ENCODE measurements at places on chromosomes 3 and 15.
A peak's percentile ranks its signal among the peaks of the same experiment; 100 is the strongest.

- DNase-seq = no peak
These were observed 144.2 kb upstream of the ABHD17C start for GRCh38 chr15:80550908-80551260.

- no peak for DNase-seq
These were observed 4.1 kb downstream of the XCR1 start for GRCh38 chr3:46022909-46023785.

GRCh38 chr15:58431221-58432149 lies at the start of gene LIPC:
Gene LIPC (plus strand): TSS chr15:58431991. CDS start chr15:58432033, 42 bp downstream.
- DNase-seq = no peak

- DNase-seq = no peak
These were observed 22.7 kb downstream of the CORO2B start for GRCh38 chr15:68601206-68602197.

- DNase-seq = no peak
These were observed 153.7 kb upstream of the HES1 start for GRCh38 chr3:193982258-193982659.

GRCh38 chr15:69576035-69576526 lies 123.5 kb downstream of the RPLP1 start:
- DNase-seq = peak; percentile 74

DNA sequence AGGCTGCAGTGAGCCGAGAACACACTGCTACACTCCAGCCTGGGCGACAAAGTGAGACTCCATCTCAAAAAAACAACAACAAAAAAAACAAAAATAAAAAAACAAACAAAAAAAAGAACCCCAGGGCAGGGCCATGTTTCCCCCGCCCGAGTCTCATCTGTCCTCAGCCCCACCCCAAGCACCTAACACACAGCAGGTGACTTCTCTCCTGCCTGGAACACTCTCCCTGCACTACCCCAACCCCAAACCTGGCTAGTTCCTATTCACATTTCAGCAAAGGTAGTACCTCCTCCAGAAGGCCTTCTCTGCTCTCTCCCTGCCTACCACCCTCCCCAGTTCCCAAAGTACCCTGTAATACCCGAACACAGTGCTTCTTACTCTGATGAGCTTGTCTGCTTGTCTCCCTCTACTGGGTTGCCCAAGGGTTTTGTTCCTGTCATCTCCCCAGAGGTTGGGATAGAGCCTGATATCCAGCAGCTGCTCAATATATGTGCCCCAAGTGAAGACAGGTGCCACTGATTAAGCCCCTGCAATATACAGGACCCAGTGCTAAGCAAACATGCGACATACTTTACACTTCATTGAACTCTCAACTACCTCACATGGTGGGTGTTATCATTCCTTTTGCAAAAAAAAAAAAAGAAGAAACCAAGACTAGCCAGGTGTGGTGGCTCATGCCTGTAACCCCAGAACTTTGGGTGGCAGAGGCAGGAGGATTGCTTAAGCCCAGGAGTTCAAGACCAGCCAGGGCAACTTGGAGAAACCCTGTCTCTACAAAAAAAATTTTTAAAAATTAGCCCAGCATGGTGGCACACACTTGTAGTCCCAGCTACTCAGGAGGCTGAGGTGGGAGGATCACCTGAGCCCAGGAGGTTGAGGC lies 103.6 kb downstream of the DAPK2 start:
- peak; percentile 63 for DNase-seq

DNA sequence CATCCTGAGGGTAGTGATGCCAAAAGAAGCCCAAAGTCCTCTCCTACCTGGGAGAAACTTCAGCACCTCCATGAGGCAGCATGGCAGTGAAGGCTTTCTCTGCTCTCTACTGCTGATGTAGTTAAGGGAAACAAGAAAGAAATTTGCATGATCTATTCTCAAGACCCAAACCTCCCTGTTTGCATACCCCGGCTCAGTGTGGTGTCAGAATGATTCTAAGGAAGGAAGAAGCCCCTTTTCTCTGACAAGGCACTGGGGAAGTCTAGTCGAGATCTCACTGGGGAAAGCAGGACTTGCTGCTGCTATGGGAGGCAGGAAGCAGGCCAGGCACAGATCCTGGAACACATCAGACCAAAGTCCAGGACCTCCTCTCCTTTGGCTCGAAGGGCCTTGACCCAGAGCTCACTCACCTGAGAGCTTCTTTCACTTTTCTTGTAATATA lies 89.4 kb upstream of the ICE2 start:
- DNase-seq = peak; percentile 51

- no peak for DNase-seq
These were observed 605.0 kb downstream of the TUSC7 start for GRCh38 chr3:117314441-117315150.

DNA sequence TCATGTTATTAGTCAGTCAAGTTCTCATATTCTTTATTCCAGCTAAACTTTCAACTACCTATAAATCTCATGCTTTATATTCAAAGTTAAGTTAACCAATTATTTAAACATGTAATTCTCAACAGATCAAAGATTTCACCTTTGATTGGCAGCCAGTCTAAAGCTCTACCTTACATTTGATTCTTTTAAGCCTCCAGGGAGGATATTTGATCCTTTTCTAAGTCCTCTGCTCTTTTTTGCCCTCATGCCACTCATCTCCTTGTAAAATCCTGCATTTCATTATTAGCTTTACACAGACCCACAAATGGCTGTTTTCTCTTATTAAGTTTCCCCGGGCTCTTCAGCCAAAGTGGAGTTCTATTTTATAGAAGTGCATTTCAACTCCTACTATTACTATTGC lies 134.1 kb downstream of the NLGN1 start:
- DNase-seq = no peak

DNA sequence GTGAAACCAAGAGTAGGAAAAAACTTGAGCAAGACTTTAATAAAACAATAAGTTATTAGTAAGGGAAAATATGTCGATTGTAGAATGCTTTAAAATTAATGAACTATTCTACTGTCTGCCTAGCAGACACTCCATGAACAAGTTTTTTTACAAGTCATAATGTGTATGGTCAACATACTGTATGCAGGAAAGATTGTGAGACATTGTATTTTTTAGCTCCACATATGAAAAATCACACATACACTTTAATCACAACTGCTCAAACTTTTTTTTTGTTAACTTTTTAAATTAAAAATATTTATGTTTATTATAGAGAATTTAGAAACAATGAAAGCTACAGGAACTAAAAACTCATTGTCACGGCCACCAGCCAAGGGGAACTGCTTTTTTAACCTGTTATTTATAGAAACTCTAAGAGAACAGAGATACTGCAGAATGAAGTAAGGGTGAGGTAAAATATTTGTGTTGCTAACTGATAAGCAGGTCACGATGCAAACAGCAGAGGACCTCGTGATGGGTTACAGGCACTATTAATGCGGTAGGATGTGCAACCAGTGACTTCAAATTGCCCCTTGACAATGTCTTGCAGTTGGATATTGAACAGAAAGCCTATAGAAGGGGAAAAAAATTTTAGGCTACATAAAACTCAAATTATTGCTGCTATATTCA lies 53.0 kb downstream of the THSD4 start:
- DNase-seq = no peak

GRCh38 chr3:193132241-193132640 lies 108.8 kb upstream of the PLAAT1 start:
- DNase-seq = no peak

GRCh38 chr15:57215326-57215725 lies 161.0 kb upstream of the CGNL1 start:
- DNase-seq = no peak

GRCh38 chr15:70013656-70014313 lies 83.9 kb downstream of the TLE3 start:
- no peak for DNase-seq

GRCh38 chr15:31285772-31286261 lies 40.8 kb upstream of the KLF13 start:
- no peak for DNase-seq

- DNase-seq = no peak
These were observed 58.7 kb downstream of the RETNLB start for GRCh38 chr3:108698461-108698860.

- no peak for DNase-seq
These were observed 186.2 kb upstream of the STT3B start for GRCh38 chr3:31346542-31346979.

- DNase-seq = peak; percentile 37
These were observed 4.4 kb downstream of the ITIH3 start for GRCh38 chr3:52798978-52799476.

- no peak for DNase-seq
These were observed 166.8 kb upstream of the LRTM1 start for GRCh38 chr3:55094676-55095075.

DNA sequence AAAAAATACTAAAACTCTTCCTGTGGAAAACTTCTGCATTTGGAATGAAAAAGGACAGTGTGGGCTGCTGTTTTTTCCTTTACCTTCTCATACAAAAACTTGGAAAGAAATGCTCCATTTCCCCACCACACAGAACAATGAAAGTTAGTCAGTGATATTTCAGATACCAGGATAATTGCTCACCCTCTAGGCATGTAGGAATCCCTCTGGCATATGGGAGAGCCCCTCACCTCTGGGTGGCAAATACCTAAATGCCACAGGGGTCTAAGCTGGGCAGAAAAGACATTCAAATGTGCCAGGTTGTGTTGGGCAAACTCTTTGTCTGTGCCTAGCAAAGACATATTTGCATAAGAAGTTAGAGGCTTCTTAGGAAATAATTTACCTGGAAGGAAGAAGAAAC lies 560.3 kb upstream of the NR2F2 start:
- DNase-seq = no peak

- DNase-seq = no peak
These were observed 188.4 kb upstream of the ST8SIA2 start for GRCh38 chr15:92205255-92205739.

DNA sequence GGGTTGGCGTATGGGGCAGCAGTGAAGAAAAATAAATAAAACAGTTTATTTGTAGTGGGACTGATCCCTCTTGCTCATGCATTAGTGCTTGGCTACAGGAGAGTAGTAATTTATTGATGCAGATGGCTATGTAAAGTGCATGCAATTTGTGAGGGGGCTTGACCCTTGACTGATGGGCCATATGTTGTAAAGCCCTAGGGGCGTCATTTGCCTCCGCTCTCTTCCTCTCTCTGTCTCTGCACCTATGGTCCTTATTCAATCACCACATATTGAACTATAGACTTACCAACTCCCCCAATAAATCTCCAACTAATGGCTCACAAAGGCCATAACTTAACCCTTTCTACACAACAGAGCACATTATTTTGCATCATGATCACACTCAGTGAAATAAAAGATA lies 227.7 kb downstream of the ROBO2 start:
- DNase-seq = no peak

GRCh38 chr3:156180077-156180476 lies 59.7 kb downstream of the KCNAB1 start:
- no peak for DNase-seq

- DNase-seq = no peak
These were observed 22.0 kb downstream of the TSEN2 start for GRCh38 chr3:12506201-12506709.

GRCh38 chr15:101121511-101122090 lies 130.2 kb downstream of the CHSY1 start:
- DNase-seq = peak; percentile 66

GRCh38 chr3:157438194-157438730 lies 1.6 kb downstream of the PTX3 start:
- no peak for DNase-seq

DNA sequence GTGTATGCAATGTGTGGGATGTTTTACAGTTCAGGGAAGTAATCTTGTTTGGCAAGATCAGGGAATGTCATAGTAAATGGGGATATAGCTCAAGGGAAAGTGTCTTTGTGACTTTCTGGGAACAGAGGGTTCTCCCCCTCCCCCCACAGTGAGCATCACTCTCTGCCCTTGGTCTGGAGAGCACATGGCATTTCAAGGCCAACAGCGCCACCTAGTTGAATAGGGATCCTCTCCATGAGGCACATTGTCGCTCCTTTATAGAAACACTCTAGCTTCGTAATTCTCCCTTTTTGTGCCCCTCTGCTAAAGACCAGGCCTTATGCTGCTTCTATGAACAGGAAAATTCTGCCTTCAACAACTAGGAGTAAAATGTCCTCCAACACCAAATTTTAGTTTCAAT lies 37.1 kb upstream of the ARNT2 start:
- DNase-seq = no peak

- DNase-seq = no peak
These were observed 267.6 kb upstream of the TBC1D5 start for GRCh38 chr3:18010001-18010400.

DNA sequence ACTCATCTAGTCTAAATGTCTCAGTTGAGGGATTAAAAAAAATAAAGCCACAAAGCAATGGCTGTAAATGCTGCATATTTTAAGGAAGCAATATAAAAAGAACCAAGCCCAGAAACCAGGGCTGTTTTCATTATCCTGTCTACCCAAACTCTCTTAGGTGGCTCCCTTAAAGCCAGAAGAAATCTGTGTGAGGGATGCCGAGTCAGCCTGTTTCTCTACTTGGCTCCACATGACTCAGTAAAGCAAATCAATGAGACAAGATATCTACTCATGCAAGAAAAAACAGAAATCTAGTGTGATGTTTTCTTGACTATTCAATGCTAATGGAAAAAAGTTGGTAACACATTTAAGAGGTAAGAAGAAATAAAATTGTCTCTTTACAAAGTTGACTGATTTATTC lies 296.2 kb downstream of the ZBTB20 start:
- DNase-seq = no peak

DNA sequence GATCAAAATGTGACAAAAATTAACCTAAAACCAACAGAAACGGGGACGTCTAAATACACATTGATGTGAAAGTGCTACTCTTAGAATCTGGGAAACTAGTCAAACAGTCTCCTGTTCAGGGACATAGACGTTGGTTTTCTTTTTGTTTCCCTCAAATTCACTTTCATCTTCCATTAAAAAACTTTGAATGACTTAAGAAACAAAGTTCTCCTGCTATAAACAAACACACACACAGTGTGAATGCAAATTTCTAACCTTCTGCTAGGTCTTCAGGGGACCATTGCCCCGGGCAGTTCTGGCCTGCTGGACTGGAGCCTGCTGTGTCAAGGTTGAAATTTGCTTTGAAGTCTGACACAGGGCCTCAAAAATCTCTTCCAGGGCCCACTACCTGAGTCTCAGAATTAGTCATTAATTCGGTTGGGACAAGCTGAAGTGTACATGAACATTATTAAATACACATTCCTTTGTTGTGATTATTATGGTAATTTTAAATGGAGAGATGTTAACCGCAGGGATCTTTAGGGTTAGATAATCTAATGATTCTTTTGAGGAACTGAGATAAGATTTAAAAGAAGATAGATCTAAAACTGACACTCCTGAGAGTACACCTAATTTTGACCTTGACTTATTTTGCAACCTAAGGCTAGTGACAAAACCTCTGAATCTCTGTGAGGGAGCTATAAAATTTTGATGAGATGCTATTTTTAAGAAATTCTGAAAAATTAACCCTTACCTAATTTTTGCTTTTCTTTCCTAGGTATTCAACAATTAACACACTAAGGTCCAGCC lies 1260.4 kb downstream of the ROBO1 start:
- DNase-seq = no peak
